ENCODE measurements at places on chromosomes 3 and 15. TPM values are rescaled to one million over a fixed set of nuclear protein-coding genes. Genes with fewer than 3 reads are reported as not detected.

The CNTN6 gene
- total RNA-seq = not detected

The TIMP4 gene
- total RNA-seq = 1.4 TPM

The TMCO5A gene
- total RNA-seq = not detected

The RAB6B gene
- 3.2 TPM for total RNA-seq

DNA sequence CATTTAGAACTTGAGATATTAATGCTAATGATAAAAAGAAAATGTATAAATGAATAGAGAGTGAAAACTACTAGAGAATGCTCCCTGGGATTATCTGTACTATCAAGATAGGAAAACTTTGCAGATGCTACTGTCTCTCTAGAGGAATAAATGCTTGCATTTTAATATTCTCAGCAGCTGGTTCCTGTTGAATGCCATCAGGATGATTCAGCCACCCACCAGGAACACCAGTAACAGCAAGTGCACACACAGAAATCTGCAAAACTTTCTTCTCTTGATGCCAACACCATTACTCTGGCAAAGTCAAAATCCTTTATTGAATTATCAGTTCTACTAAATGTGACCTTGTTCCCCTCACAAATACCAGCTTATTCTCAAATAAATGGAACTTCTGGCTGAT lies 148.4 kb downstream of the TIGIT start:
- DNase-seq = no peak

- DNase-seq = no peak
Measured at GRCh38 chr3:79085171-79085570, 682.6 kb downstream of the ROBO1 start.

DNA sequence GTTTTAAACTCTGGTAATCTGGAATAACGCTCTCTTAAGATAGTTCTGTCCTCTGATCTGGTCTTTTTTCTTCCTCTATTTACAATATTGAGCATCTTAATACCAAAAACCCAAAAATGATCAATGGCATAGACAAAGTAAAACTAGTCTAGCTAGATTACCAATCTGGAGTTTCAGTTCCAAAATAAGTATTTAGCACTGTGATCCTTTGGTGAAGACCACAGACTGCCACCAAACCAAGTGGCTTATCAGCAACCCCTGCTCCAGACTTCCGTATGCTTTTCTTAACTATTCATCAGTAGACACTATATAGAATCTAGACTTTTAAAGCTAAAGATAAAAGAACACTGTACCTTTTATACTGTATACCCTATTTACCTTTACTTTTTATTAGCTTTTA lies 35.5 kb upstream of the MAN2C1 start:
- no peak for DNase-seq

DNA sequence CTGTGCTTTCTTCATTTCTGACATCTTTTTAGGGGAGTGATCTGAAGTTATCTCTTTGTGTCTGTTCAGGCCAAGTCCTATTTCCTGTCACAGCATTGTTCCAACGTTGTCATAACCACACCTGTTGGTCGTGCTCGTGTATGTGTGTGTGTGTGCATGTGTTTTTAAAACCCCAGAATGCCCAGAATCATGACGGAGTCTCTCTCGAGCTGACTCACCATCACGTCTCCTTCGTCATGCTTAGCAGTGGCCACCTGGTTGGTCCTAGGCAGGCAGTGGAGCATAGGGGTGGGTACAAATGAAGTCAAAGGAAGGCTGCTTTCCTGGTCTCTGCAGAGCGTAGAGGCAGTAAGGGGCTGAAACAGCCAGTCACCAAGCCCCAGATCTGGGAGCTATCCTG lies 126.8 kb upstream of the ABHD17C start:
- DNase-seq = no peak

- no peak for DNase-seq
Measured at GRCh38 chr3:136626493-136626892, 125.7 kb downstream of the STAG1 start.

Measured in Caco-2 (cell line).